ENCODE measurements at places on chromosomes 5 and 9.

GRCh38 chr5:40988746-40989510 is 79.6 kb downstream of the C7 start:
- no peak for DNase-seq

- DNase-seq, result no peak
Observed at GRCh38 chr5:176738637-176739250, 71.6 kb upstream of the UNC5A start.

DNA sequence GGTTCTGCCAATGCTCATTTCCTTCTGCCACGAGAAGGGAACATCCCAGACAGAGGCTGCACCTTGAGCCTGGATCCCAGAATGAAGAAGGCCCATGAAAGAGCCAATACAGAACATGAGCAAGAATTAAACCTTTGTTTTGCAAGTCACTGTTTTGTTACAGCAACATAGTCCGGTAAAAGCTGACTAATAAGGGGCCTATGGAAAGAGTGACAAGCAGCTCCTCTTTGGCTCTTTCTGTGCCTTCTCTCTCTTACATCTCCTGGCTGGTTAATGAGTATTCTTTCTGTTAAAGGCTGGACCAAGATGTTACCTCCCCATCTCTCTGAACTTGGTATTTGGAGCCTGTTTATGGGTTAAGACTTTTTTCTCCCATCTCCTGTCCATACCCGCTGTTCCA is 10.8 kb downstream of the GFRA3 start:
- no peak for DNase-seq

GRCh38 chr9:37324261-37324683 is 98.2 kb upstream of the GRHPR start:
- DNase-seq, result no peak

- no peak for DNase-seq
Observed at GRCh38 chr5:119829341-119829740, 200.0 kb downstream of the FAM170A start.

DNA sequence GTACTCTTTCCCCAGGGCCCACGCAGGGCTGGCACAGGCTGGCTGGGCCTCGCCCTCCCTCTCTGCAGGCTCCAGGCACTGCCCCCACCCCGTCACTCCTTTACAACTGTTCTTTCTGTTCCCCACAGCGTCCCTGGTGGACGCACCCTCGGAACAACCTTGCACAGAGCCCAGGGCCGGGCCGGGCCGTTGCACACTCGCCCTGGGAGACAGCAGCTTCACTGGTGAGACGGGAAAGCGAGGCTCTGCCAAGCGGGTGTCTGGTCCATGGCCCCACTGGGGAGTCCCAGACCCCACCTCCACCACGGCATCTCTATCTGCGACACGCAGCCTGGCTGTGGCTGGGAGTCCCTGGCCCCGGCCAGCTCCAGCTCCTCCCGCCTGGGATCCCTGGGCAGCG is 18.4 kb upstream of the QSOX2 start:
- DNase-seq, result no peak

All from GM12891 (cell line).